NCI-H187 treated with DMSO at 0.1 percent for 48 hours (cell line): ENCODE measurements at places on chromosomes 1 and 21.
A peak's percentile ranks its signal among the peaks of the same experiment; 100 is the strongest.

GRCh38 chr1:228416217-228416933 is at the start of gene TRIM17:
TRIM17 (minus strand) TSS chr1:228416861; CDS start chr1:228415072, 1,789 bp downstream.
- DNase-seq: no peak

- DNase-seq: no peak
These were observed 183.6 kb upstream of the KIAA0040 start for GRCh38 chr1:175376194-175376593.

- DNase-seq: no peak
These were observed 291.1 kb upstream of the POU3F1 start for GRCh38 chr1:38337711-38338110.

DNA sequence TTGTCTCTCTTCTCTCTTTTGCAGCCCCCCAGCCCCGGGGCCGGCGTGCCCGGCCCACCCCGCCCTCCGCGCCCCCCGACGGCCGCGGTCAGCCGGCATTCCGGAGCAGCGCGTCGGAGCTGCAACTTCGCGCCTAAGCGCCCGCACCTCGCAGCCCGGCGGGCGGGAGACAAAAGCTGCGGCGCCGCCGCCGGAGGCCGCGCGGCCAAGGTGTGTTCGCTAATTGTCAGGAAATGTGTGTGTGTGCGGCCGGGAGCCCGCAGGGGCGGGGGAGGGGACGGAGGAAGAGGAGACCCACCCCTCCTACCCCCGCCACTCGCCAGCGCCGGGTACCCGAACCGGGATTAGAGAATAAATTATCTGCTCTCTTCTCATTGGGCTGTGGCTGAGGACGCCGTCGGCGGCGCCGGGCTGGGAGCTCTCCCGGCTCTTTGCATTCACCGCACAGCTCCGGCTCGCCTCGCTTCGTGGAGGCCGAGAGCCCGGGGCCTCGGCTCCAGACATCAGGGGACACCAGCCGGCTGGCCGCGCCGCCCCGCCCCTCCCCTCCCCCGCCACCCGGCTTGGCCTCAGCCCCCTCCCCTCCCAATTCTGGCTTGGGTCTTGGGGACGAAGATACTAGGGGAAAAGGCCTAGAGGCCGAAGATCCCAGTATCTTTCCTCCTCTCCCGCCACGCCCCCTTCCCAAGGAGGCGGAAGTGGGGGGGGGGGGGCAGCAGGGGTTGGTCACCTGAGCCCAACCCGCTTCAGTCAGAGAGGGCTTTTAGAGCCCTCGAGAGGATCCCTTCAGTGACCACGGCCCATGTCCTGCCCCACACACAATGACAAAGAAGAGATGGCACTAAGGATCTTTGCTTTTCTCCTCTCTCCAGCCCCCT is 1.3 kb upstream of the BLACAT1 start:
- DNase-seq: peak; percentile 74

DNA sequence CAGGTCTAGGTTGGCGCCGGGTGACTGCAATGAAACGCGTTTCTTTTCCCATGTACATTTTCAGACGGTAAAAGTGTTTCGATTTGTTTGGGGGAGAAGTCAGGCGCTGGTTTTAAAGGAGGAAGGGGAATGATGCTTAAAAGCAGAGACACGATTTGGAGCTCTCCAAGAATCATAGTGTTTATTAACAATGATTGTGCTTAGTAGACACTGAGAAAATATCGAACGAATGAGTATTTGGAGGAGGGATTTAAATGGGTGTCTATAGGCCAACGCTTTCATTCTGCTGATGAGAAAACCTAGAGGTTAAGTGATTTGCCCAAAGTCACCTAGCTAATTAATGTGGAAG is 36.9 kb upstream of the JAK1 start:
- no peak for DNase-seq

DNA sequence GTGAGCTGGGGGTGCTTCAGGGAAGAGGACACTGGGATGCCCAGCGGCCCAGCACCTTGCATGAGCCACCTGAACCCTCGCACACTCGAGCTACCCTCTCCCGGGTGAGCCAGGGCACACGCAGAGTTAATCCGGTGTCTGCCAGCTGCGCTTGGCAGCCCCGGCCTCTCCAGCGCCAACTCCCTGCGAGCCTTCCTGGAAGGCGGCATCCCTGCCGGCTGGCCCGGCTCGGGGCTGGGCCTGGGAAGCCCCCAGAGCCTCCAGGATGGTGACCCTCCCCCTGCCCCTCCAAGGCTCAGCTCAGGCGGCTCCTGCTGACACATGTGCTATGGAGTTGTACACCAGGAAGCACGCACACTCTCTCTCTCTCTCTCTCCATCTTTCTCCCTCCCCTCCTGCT is 48.7 kb downstream of the RAP1GAP start:
- DNase-seq: no peak

DNA sequence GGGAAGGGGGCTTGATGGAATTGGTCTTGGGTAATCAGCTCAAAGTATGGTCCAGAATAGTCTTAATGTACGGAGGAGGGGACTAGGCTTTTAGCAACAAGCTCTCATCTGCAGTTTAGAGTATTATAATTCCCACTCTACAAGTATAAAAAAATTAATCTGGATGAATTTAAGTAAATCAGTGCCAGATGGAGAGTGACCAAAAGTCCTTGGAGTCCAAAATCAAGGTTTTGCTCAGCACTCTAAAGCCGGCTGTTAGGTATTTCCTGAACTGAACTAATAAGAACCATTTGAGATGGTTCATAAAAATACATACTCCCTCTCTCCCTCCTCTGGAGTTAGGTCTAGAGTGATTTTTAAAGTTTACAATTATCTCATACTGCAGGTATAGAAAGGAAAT is 23.7 kb downstream of the GLUL start:
- no peak for DNase-seq
